ENCODE measurements at places on chromosomes 11 and 22.

GRCh38 chr11:88173956-88174355, 1.3 kb downstream of the RAB38 start:
- no peak for DNase-seq

DNA sequence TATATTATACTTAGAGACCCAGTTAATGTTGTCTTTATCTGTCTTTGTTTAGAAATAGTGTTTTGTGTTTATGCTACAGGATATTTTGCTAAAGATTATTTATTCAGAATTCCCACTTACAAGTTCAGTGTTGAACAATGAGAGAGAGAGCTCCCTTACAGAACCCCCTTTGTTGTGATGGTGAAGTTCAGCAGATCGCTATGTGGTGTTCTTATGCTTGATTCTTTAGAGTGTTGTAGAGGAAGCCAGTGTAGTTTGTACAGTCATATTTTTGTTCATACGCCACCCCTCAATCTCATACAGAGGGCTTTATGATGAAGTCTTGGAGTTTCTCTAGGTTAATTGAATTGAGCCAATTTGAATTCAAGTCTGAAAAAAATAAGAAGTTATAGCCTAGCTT, 150.2 kb downstream of the TMEM135 start:
- no peak for DNase-seq

- DNase-seq = no peak
Observed at GRCh38 chr11:56846631-56847576, 98.4 kb upstream of the OR9G4 start.

DNA sequence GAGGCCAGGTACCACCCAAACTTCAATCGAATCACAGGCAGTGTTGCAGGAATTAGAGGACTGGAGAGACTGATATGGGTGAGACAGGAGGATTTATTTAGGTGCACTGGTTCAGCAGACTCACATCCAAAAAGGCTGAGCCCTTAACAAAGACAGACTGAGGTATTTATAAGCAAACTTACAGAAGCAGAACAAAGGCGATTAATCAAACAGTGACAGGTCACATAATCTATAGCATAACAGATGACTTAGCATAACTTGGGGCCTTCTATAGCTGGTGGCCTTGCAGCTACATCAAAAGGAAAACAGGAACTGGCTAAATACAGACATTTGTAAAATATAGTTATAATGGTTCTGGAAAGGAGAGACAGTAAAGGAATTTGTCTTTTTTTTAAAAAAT, 2.1 kb downstream of the APOBEC3B start:
- DNase-seq = peak; percentile 55

GRCh38 chr11:7098235-7098832, 9.5 kb downstream of the RBMXL2 start:
- peak; percentile 17 for DNase-seq

GRCh38 chr11:5366856-5367255, 15.5 kb downstream of the OR51B6 start:
- no peak for DNase-seq

DNA sequence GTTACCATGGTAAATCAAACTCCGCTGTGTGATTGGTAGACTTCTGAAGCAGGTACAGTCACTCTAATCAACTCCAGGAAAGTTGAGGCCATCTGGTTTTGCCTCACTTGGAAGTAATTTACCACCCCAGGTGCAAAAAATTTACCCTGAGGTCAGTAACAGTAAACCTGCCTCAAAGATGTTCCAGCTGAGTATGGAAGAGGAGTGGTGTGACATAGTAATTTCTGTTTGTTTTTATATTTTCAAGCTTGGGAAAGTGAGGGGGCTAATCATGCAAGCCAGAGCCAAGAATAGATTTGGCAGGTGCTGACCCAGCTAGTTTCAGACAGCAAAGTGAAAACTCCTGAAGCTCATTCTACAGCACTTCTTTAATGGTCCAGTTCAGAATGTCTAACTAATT, 691.6 kb downstream of the NTM start:
- no peak for DNase-seq

DNA sequence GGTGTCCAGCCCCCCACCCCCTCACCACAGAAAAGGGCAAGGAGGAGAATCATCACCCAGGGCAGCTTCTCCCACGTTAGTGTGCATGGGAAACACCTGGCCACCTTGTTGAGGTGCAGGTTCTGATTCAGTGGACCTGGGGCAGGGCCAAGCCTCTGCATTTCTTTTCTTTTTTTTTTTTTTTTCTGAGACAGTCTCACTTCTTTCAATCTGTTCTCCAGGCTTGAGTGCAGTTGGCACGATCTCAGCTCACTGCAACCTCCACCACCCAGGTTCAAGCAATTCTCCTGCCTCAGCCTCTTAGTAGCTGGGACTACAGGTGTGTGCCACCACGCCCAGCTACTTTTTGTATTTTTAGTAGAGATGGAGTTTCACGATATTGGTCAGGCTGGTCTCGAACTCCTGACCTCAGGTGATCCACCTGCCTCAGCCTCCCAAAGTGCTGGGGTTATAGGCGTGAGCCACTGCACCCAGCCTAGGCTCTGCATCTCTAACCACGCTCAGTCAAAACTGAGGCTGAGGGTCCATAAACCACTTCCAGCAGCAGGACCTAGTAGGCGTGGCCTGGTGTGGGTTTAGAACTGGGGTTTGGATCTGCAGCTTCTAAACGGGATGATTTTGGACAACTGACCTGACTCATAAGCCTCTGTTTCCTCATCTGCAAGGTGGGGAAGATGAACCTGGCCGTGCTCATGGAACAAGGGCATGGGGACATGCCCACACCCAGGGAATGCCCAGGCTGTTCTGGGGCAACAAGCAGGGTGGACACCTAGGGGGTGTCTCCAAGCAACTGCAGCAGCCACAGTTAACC, 734 bp downstream of the ZP1 start:
- DNase-seq = no peak

DNA sequence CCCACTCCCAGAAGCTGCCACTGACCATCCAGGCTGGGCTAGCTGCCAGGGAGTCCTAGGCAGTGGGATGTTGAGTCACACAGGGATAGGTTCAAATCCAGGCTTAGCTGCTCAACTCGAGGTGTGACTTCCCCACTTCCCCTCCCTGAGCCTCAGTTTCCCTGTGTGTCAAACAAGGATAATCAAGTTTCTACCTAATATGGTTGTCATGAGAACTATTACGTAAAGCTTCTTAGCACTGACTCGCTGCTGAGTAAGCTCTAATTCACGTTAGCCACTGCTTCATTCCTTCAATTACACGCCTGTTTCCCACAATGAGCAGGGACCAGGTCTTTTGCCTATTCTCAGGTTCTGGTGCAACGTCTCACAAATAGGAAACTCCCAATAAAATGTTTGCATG, 67.7 kb downstream of the SEZ6L start:
- no peak for DNase-seq

GRCh38 chr11:95723361-95723942, 66.1 kb downstream of the FAM76B start:
- DNase-seq = no peak
